Brain (organoid and tissue), 16 donors: ENCODE measurements at places on chromosomes 1 and 21.
A peak's percentile ranks its signal among the peaks of the same experiment; 100 is the strongest.

- no peak for DNase-seq
Observed at GRCh38 chr1:152745289-152745704, 12.5 kb upstream of the KPRP start.

GRCh38 chr1:9249534-9250410 is 15.2 kb downstream of the H6PD start:
- no peak for DNase-seq

DNA sequence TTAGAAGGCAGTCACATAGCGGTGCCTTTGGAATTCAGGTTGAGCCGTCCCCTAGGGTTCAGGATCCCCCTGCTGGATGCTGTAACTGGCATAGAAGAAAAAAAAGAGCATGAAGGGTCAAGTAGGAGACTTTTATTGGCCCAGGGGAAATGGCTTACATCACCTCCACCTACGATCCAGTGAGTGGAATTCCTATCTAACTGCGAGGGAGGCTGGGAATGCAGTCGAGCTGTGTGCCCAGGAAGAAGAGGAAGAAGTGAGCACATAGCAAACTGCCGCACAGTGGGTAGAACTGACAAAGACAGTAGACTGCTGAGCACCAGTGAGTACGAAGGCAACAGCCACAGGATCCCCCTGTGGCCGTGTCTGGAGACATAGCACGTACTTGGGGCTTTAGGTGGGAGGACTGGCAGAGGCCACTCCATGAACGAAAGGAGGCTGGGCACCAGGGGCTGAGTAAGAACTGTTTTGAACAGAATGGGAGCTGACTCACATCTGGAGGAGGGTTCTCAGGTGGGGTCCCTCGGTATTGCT is 79.2 kb downstream of the RNF220 start:
- DNase-seq: no peak

GRCh38 chr1:1914971-1915692 is at the start of gene CALML6:
CALML6 (plus strand) TSS chr1:1915260; CDS start chr1:1915281, 21 bp downstream.
- no peak for DNase-seq

DNA sequence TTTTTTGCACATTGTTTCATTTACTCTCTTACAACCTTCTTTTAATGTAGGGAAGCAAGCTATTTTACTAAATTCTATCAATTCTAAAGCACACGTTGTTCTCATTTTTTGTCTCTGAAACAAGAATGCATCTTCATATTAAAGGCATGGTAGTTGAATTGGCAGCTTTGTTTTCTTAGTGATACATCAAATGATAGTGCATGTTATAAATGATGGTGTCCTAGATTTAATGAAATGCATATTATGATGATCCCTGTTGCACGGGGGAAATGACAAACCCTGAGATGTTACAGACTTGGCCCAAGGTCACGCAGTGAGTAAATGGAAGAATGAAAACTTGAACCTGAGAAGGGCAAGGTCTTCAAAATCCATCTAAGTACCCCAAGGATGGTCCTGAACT is 213.1 kb downstream of the KAZN start:
- no peak for DNase-seq

DNA sequence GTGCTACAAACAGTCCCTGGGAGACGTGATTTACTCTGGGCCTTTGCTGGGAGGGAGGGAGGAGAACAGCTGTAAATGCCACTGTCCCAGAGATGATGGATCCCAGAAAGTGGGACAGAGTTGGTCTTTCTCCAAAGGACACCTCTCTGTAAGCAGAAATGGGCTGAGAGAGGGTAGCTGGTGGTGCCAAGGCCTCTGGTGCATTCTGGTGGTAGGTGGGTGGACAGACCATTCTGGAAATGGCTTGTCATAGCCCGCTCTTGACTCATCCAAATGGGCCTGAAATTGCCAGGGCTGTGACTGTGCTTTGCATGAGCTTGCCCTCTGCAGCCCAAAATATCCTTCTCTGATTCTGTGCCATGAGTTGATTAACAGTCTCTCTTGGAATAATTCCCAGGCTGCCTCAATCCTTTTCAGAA is 36.1 kb downstream of the CCDC185 start:
- DNase-seq: peak; percentile 47

DNA sequence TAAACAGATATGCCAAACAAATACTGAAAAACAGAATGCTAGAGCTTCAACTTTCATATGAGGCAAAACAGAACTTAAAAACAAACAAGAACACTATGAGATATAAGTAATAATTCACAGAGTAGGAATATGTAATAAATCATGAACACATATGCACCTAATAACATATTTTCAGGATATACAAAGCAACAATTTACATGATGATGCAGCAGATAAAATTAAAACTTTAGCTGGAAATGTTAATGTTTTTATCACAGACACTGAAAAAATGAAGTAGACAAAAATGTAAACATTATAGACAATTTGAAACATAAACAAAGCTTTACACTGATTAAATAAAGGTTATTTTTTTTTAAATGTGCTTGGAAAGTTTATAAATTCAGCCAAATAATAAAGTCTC is 443.1 kb upstream of the NFIA start:
- DNase-seq: no peak

DNA sequence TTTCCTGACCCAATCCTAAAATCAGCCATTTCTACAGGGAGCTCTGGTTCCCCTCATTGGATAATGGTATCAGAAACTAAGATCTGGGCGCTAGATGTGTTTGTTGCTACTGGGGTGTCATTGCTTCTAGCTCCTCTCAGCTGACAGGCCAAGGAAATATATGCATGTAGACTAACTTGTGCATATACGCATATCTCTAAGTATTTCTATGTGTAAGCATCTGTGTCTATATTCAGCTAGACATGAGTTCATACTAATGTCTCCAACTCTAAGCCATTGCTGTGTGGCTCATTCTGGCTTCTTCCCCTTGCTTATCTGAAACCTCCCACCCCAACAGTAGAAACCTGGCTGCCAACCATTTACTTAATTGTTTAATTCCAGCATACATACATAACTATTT is 130.3 kb upstream of the MAGI3 start:
- no peak for DNase-seq

- DNase-seq: peak; percentile 65
Observed at GRCh38 chr21:33024201-33025103, 1.3 kb upstream of the OLIG2 start.

DNA sequence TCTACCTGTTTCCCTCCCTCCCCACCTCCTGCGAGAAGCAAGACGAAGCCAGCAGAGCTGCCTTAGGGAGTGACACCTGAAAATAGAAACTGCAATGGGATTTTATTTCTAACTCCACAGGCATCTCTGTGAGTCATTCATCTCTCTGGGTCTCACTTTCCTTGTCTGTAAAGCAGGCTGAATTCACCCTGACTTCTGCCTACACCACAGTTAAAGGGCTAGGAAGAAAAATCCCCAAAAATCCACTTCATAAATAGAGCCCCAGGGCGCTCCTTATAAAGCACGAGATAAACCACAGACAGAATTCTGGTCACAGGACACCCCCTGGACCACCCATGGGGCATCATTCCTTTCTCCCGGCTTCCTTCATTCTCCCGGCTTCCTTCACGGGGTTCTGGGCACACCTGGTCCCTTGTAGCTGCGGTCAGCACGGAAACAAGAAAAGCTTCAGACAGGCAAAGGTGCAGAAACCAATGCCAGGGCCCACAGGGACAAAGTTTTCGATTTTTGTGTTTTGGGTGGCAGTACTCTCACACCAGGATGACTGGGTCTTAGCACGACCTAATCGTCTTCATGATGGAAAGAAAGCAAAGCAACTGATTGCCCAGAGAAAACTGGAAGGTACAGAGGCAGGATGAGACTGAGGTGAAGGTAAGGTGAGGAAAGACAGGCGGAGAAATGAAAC is 2.8 kb upstream of the H6PD start:
- DNase-seq: no peak

GRCh38 chr1:80282536-80282935 is 1276.0 kb upstream of the ADGRL4 start:
- peak; percentile 1 for DNase-seq

GRCh38 chr21:15557925-15558324 is 171.9 kb upstream of the USP25 start:
- no peak for DNase-seq

DNA sequence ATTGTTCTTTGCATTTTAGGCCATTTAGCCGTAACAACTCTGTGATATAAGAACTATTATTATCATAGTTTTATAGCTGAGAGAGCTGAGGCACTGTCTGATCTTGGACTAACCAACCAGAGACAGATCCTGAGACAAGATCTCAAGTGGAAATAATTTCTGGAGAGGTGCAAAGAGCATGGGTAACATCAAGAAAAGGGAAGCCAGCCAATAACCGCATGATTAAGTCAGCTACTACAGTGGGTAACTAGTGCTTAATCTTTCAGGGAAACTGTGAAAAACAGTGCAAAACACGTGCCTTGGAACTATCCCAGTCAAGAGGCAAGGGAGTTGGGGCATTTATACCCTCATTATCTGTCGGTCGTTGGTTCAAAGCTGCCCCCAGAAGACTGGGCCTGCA is 105.8 kb downstream of the OMA1 start:
- DNase-seq: no peak

- DNase-seq: no peak
Observed at GRCh38 chr1:189374816-189375215, 1102.8 kb downstream of the BRINP3 start.

DNA sequence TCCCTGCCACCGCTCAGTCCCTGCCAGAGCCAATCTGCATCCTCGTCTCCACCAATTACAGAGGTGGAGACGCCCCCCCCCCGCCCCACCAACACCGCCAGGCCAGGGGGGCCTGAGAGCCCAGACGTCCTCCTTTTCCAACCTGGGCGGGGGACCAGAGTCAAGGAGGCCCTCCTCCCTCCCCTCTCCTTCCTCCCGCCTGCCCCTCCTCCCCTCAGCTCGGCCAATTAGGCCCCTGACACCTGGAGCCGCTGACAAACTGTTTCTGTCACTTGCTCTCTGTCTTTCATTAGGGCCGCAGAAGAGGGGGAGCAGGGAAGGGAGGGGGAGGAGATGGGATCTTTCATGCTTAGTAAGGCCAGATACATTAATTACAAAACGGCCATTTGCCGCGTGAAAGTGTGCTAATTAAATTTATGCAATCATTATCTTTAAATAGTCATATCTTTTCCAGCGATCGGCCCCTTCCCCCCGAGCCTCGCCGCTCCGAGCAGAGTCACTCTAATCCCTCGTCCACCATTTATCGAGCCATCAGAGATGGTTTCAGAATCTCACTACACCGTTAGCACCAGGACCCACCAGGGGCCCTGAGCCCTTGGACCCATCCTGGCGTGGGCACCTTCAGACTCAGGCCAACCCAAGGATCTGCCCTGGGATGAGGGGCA is 94.7 kb downstream of the PAX7 start:
- peak; percentile 93 for DNase-seq

- no peak for DNase-seq
Observed at GRCh38 chr1:40305871-40306270, 11.2 kb downstream of the COL9A2 start.

DNA sequence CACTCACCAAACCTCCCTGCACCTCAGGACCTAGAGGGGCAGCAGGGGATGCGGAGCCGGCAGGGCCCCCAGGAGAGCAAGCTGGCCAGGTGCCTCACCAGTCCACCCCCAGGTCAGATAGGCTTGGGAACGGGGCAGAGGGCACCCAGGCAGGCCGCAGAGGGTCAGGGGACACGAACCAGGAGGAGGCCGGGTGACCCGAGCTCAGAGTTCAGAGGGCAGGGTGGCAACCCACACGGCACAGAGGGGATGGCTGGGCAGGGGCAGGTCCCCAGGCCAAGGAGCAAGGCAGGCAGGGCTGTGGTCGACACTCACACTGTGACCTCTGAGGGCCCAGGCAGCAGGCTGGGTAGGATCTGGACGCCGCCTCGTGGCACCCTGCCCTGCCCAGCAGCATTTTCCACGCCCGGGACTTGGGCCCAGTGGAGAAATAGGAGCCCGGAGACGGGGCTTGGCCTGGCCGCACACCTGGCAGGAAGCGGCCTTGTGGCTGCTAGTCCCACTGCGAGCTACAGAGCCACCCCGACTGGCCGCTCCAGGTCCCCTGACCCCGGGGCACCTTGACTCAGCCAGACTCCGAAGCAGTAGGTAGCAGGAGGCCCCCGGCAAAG is 5.3 kb downstream of the DVL1 start:
- no peak for DNase-seq

GRCh38 chr1:66732407-66733166 is 19.7 kb upstream of the DYNLT5 start:
- DNase-seq: no peak

DNA sequence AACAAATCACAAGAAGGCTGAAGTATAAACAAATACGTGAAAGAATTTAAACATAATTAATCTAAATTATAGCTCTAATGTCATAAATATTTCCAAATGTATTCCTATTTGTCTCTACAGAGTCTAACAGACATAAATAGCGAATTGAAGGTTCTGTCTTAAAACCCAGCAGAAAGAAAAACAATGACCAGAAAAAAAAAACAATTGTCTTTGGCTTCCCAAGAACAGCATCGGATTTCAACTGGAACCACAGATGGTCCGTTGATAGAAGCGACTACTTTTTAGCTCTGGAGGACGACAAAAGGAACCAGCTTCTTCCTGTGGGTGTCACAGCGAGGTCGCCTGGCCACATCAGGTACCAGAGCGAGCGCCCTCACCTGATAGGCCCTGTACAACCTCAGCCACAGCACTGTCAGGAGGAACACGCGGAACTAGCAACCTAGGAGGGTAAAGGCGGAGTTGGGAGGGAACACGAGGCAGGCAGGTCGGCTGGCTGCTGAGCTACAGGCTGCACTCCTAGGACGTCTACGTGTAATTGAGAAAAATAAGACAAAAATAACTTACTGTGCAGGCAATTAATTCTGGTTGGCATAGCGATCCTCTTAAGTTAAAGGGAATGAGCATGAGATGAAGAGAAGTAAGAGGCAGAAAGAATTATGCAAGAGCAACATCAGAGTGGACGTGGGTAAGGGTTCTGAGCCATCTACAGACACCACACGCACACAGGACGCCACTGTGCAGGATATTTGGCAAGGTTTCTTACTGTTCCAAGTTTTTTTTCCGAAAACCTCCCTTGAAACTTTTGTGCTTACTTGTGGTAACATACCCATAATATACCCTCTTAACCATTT is 16.7 kb upstream of the PRDM15 start:
- no peak for DNase-seq

DNA sequence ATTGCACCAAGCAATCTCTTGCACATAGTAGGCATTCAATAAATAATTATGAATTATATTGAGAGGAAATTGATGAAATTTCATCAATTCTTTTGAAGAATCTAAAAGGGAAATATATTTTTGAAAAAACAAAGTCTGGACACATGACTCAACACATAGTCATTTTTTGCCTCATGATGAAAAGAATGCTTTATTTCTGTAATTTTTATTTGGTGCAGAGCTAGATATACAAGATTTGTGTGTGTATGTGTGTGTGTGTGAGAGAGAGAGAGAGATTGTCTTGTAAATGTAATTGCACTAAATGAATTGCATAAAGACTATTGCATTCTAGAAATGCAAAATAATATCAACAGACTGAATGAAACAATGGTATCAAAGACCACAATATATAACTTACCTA is 206.2 kb upstream of the C1orf87 start:
- DNase-seq: no peak

- DNase-seq: no peak
Observed at GRCh38 chr1:20446796-20447195, 39.2 kb downstream of the CAMK2N1 start.
